A549 treated with dexamethasone at 1 μM for 4 hours (cell line): ENCODE measurements at places on chromosomes 3 and 15. TPM values are rescaled to one million over a fixed set of nuclear protein-coding genes. Genes with fewer than 3 reads are reported as not detected.

The EPB42 gene
- not detected in 5 replicates for total RNA-seq

The PLEKHO2 gene
- total RNA-seq = 5.9 to 6.9 TPM (median 6.5 TPM) in 5 replicates

The GUCA1C gene
- not detected in 5 replicates for total RNA-seq

The PLA2G4F gene
- total RNA-seq = 0.03 to 0.06 TPM in 2 of 5 replicates, not detected in the others

The RHOV gene
- total RNA-seq = 3.7 to 4.3 TPM (median 3.7 TPM) in 5 replicates

The ZFAND6 gene
- 95.7 to 111 TPM (median 97.3 TPM) in 5 replicates for total RNA-seq

The SKOR1 gene
- 0.05 to 0.08 TPM (median 0.06 TPM) in 4 of 5 replicates, not detected in the other for total RNA-seq

The SLC15A2 gene
- total RNA-seq = 0.11 to 0.21 TPM (median 0.19 TPM) in 4 of 5 replicates, not detected in the other

The GPR62 gene
- total RNA-seq = not detected in 5 replicates

The MCTP2 gene
- total RNA-seq = not detected in 5 replicates

The ZNF80 gene
- total RNA-seq = 0.04 TPM in 1 of 5 replicates, not detected in the others

The ADIPOQ gene
- not detected in 5 replicates for total RNA-seq

The MEX3B gene
- 2.9 to 4.7 TPM (median 3.9 TPM) in 5 replicates for total RNA-seq

The TRMT10C gene
- 28.5 to 35.2 TPM (median 30.3 TPM) in 5 replicates for total RNA-seq

The PLA2G4B gene
- total RNA-seq = 0.87 to 2.1 TPM (median 1.7 TPM) in 5 replicates

The GPR160 gene
- 0.90 to 1.8 TPM (median 1.7 TPM) in 5 replicates for total RNA-seq

The MUSTN1 gene
- total RNA-seq = 0.14 to 0.31 TPM (median 0.16 TPM) in 4 of 5 replicates, not detected in the other

The CFAP91 gene
- total RNA-seq = 0.21 to 0.32 TPM (median 0.23 TPM) in 4 of 5 replicates, not detected in the other

The GMPPB gene
- total RNA-seq = 12.4 to 19.0 TPM (median 17.7 TPM) in 5 replicates

The LRRC49 gene
- 4.1 to 5.2 TPM (median 4.7 TPM) in 5 replicates for total RNA-seq
